ENCODE measurements at places on chromosomes 13 and 19. TPM values are rescaled to one million over a fixed set of nuclear protein-coding genes. Genes with fewer than 3 reads are reported as not detected.

DNA sequence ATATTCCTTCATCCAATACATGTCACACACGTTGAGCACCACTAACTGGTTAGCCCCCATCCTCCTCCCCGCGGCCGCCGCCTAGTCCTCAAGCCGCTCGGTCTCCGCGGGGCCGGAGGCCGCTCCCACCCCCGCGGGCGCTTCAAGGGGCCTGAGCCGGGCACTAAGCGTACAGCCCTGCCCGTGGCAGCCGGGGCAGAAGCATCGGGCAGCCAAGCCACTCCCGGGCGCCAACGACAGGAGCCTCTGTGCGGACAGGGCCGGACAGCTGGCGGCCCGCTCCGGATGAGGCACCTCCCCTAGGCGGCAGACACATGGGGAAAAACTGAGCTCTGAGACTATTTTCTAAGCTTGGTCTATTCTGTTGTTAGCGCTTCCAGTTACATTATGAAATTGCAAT is 2.8 kb upstream of the ZNF543 start:
- peak; percentile 17 for DNase-seq

- DNase-seq = no peak
Observed at GRCh38 chr13:39490136-39490535, 112.9 kb downstream of the LHFPL6 start.

The KCNJ14 gene
- total RNA-seq = 0.56 TPM

The MAB21L1 gene
- total RNA-seq = 0.03 TPM

- peak; percentile 47 for DNase-seq
Observed at GRCh38 chr19:23394511-23394910, 760 bp downstream of the ZNF91 start.

- DNase-seq = peak; percentile 36
Observed at GRCh38 chr19:40366697-40367561, 18.4 kb downstream of the PLD3 start.

The GFY gene
- 2.0 TPM for total RNA-seq

GRCh38 chr13:76267216-76267615 is 619.0 kb downstream of the KCTD12 start:
- no peak for DNase-seq

- peak; percentile 81 for DNase-seq
Observed at GRCh38 chr13:32650705-32651311, 64.6 kb downstream of the PDS5B start.

DNA sequence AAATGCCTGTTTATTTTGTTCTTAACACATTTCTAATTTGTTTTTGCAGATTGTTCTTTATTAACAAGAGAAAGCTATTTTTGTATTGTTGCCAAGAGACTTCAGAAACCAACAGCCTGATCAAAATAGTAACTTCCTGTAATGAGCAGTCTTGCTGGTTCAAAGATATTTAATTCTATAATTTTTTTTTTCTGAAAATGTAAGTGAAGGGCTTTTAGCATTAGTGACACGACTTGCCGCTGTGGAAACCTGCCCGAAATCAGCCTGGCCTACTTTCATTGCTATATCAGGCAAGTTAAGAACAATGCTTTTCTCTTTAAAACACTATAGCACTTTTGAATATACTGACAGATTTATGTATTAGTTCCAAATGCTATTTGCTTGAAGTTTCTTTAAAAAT is 374.3 kb downstream of the EFNB2 start:
- DNase-seq = peak; percentile 13

The NCAN gene
- total RNA-seq = 0.36 TPM

The RNF225 gene
- total RNA-seq = not detected

DNA sequence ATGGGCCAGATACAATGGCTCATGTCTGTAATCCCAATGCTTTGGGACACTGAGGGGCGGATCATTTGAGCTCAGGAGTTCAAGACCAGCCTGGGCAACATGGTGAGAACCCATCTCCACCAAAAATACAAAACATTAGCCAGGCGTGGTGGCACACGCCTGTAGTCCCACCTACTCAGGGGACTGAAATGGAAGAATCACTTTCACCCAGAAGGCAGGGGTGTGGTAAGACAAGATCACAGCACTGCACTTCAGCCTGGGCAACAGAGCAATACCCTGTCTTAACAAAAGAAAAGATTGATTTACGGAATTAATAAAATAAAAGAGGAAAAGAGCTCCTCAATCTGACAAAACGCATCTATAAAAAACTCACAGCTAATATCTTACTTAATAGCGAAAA is 22.7 kb downstream of the USP12 start:
- no peak for DNase-seq

The ANGPTL8 gene
- 1.5 TPM for total RNA-seq

DNA sequence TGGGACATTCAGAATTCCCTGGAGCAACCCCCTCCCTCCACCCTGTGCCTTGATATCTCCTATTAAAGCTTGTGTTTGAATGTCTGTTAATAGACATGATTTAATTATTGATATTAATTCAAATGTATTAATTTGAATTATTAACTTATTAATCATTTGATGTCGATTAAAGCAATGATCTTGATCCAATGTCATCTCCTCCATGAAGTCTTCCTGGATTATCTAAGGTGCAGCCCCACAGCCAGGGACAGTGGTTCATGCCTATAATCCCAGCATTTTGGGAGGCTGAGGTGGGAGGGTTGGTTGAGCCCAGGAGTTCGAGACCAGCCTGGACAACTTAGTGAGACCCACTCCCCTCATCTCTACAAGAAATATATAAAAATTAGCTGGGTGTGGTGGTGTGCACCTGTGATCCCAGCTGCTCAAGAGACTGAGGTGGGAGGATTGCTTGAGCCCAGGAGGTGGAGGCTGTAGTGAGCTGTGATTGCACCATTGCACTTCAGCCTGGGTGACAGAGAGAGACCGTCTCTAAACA is 9.6 kb downstream of the FEM1A start:
- DNase-seq = no peak

The CEACAM16 gene
- not detected for total RNA-seq
